ENCODE measurements at places on chromosomes 11 and 22. TPM values are rescaled to one million over a fixed set of nuclear protein-coding genes. Genes with fewer than 3 reads are reported as not detected.

DNA sequence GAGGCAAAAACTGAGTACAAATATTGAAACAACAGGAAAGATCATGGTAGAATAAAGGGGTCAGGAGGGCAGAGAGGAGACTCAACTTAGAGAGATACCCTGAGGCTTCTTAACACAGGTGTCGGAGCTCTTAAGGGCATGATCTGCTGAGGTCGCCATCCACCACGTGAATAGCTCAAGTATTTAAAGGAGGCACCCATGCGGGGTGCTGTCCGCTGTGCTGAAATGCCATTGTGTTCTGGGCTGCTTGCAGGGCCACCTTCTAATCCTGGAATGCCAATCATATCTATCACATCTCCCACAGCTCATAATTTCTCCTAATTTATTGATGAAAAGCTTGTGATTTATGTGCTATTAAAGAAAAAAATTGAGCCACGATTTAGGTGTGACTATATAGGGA is 90.2 kb downstream of the SEZ6L start:
- peak; percentile 40 for DNase-seq
- H3K36me3 ChIP-seq: no peaks in the 10 kb centered on the region
- no peak overlapping the region for H3K27ac ChIP-seq
- H3K27me3 ChIP-seq: peaks cover 13% of the 10 kb centered on the region

DNA sequence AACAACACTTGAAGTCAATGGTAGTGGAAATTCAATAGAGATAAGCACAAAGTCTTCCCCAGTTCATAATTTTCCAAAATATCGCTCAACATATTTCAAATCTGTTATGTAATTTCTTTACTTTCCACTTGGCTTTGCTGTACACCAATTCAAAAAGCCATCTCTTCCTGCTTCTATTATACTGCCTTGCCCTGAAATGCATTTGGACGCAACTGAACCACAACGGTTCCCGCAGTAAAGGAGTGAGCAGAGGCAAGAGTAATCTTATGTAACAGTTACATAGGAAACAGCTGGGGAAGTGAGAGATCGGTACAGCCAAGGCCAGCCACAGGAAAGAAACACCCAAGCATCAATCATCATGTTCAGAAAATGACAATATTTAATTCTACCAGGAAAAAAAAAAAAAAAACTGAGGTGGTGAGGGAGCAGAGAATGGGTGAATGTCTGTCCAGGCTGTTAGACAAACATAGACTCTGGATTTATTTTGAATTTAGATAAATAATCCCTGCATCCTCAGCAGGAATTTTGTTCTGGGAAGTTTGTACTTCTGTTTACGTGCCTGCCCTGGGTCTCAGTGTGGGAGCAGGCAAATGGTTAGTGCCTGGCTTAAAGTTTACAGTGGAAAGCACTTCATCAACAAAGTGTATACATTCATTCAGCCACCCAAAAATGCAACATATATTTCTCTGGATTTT is 392.2 kb downstream of the ETS1 start:
- H3K4me1 ChIP-seq: peaks cover 30% of the 10 kb centered on the region
- DNase-seq: peak; percentile 40
- H3K27ac ChIP-seq: peak overlapping the region; percentile 11
- H3K27me3 ChIP-seq: no peaks in the 10 kb centered on the region
- H3K36me3 ChIP-seq: no peaks in the 10 kb centered on the region
- peak overlapping the region; percentile 39 for H3K4me3 ChIP-seq

DNA sequence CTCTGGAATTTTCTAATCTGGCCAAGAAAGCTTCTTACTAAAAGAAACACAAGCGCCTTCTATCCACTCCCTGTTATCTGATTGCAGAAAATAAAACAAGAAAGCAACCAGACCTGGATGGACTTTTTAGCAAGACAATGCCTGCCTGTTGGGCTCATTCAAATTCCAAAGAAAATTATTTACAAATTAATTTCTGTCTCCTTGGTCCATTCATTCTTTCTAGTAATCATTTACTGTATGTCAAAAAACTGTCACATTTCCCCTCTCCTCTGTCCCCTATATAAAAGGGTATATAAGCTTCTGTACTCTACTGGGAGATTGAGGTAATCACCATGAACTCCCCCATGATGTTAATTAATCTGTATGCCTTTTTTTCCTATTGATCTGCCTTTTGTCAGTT is 279.9 kb downstream of the DLG2 start:
- no peak for DNase-seq
- H3K27ac ChIP-seq: no peak overlapping the region
- H3K4me1 ChIP-seq: no peaks in the 10 kb centered on the region
- H3K27me3 ChIP-seq: no peaks in the 10 kb centered on the region

DNA sequence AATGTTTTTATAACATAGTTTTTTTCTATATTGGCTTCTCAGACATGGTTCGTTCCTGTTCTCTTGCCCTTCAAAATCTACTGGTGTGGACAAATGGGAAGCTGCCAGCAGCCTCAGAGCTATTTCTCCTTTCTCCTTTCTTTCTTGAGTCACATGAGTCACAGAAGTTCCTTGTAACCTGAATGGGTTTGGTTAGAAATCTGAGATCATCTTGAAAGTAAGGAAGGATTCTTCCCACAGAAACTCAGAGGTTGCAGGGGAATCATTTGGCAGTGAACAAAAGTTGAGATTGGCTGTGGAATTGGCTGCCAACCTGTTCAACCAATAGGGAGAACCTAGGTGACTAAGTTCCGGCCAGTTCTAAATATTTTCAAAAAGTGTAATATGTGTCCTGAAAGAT is 12.5 kb downstream of the PLET1 start:
- no peak for DNase-seq
- H3K27ac ChIP-seq: no peak overlapping the region
- H3K36me3 ChIP-seq: peaks cover 7% of the 10 kb centered on the region
- no peaks in the 10 kb centered on the region for H3K4me1 ChIP-seq
- no peak overlapping the region for H3K4me3 ChIP-seq

DNA sequence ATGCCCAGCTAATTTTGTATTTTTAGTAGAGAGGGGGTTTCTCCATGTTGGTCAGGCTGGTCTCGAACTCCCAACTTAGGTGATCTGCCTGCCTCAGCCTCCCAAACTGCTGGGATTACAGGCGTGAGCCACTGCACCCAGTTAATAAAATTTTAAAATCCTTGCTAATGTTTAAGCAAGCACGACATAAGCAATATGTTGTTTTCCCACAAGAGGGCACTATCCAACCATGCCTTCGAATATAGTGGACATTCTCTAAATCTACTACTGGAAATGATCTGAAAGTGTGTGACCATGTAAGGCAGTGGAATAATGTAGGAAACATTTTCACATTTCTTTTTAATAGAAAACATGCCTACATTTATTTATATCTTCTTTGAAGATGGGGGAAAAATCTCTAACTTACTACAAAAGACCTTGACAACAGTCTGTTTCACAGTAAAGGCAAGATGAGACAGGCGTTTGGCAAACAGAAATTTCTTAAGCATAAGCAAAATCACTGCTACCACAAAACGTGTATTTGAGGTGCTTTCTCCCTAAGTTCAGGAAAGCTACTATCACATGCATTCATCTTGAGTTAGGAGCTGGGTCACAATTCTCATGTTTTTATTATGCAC is 38.2 kb downstream of the PITPNB start:
- H3K4me1 ChIP-seq: peaks cover 17% of the 10 kb centered on the region
- no peak overlapping the region for H3K4me3 ChIP-seq
- H3K27ac ChIP-seq: no peak overlapping the region

DNA sequence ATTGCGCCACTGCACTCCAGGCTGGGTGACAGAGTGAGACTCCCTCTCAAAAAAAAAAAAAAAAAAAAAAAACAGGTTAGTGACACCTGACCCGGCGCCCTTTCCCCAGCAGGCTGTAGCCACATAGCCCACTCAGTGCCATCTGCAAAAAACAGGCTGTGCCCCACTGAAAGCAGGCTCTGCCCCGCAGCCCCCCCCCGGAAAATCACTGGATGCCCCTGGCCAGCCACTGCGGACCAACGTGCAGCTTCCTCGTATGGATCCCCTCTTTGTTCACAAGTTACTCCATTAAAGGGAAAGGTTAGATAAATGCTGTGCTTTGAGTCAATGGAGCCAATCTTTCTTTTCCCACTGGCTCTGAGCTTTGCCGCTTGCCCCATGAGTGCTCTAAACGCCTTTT is 660.3 kb downstream of the TBC1D22A start:
- no peak overlapping the region for H3K27ac ChIP-seq
- H3K36me3 ChIP-seq: no peaks in the 10 kb centered on the region

DNA sequence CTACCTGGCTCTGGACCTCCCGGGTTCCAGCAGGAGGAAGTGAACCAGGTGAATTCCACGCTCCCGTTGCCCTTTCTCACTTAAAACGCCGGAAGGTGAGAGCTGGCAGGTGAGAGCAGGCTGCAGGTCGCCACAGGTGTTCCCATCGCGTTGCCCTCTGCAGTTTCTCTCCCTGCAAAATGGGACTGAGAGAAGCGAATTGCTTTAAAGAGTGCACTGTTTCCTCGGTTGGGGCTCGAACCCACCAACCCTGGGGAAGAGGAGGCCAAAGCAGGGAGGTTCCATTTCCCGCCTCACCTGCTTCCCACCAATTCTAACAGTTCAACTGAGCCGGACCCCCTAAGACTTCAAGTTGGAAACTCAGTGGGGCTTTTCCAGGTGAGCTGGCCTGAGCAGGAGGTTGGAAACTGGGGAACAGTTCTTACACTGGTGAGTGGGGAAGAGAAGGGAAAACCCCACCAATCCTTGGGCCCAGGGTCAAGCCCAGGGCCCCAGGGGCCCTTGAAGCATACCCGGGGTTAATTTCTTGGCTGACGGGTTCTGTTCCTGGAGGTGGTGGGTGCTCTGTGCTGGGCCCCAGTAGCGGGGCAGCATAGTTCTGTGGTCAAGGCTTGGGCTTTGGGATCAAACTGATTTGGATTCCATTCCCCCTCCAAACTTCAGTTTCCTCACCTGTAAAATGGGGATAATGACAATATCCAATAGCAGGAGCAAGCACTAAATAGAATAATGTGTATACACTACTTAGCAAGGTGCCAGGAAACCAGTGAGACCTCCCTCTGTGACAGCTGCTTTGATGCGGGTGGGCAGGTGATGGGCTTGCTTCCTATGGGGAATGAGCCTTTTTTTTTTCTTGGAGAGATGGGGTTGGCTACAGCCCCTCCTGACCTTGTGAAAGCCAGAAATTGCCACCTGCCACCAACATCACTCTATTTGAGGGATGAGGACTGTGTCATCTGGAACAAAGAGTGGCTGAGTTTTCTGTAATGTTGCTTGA is 788 bp downstream of the CD82 start:
- H3K4me1 ChIP-seq: peaks cover 51% of the 10 kb centered on the region
- DNase-seq: no peak
- peak overlapping the region; percentile 88 for H3K4me3 ChIP-seq
- no peaks in the 10 kb centered on the region for H3K27me3 ChIP-seq
- H3K27ac ChIP-seq: peak overlapping the region; percentile 83
- H3K36me3 ChIP-seq: peaks cover 13% of the 10 kb centered on the region

GRCh38 chr11:109424901-109425300 is 2.9 kb downstream of the C11orf87 start:
- peaks cover 27% of the 10 kb centered on the region for H3K27me3 ChIP-seq
- H3K4me1 ChIP-seq: no peaks in the 10 kb centered on the region
- no peak overlapping the region for H3K27ac ChIP-seq
- H3K36me3 ChIP-seq: peaks cover 1% of the 10 kb centered on the region
- DNase-seq: peak; percentile 37

DNA sequence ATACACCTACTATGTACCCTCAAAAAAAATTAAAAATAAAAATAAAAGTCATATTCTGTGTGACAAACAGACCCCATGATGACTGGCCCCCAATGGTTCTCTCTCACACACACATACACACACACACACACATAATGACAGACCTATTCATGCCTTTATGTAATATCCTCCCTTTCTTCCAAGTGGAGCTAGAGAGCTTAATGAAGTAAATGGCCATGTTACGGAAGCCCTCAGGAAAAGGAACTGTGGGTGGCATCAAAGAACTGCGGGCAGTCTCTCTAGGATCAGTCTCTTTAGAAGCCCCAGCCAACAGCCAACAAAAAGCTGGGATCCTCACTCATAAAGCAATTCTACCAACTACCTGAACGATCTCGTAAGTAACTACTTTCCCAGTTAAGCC is 125.5 kb downstream of the SIK3 start:
- no peaks in the 10 kb centered on the region for H3K27me3 ChIP-seq
- no peak for DNase-seq
- no peak overlapping the region for H3K4me3 ChIP-seq
- peaks cover 1% of the 10 kb centered on the region for H3K4me1 ChIP-seq
- peaks cover 6% of the 10 kb centered on the region for H3K36me3 ChIP-seq

DNA sequence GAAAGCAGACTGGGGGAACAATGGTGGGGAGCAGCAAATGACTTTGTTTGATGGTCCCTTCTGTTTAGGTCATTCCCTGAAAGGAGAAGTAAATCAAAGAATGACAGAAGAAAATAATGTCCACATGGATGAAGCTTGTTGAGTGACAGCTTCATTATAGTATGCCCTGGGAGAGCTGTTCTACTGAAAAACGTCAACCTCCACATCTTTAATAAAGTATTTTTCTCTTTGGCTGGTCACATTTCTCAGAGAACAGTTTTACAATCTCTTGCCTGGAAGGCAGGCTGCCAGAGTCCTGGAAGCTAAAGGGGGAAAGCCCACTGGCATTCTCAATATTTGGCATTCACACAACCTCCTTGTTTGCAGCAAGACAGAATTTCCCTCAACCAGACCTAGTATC is 287.9 kb downstream of the SWAP70 start:
- no peak overlapping the region for H3K27ac ChIP-seq
- H3K27me3 ChIP-seq: no peaks in the 10 kb centered on the region
- no peak for DNase-seq

- peaks cover 17% of the 10 kb centered on the region for H3K4me1 ChIP-seq
- no peaks in the 10 kb centered on the region for H3K36me3 ChIP-seq
- no peaks in the 10 kb centered on the region for H3K27me3 ChIP-seq
- no peak overlapping the region for H3K4me3 ChIP-seq
- DNase-seq: no peak
- no peak overlapping the region for H3K27ac ChIP-seq
These were observed 4.3 kb downstream of the CBX7 start for GRCh38 chr22:39148026-39148726.

- no peaks in the 10 kb centered on the region for H3K4me1 ChIP-seq
- no peaks in the 10 kb centered on the region for H3K36me3 ChIP-seq
- H3K27ac ChIP-seq: no peak overlapping the region
- no peak overlapping the region for H3K4me3 ChIP-seq
- H3K27me3 ChIP-seq: peaks cover 30% of the 10 kb centered on the region
These were observed 6.9 kb upstream of the SHANK3 start for GRCh38 chr22:50665738-50666137.

- H3K27ac ChIP-seq: no peak overlapping the region
- H3K4me1 ChIP-seq: peaks cover 58% of the 10 kb centered on the region
- no peak overlapping the region for H3K4me3 ChIP-seq
These were observed 42.2 kb downstream of the TMEM123 start for GRCh38 chr11:102410382-102410784.

DNA sequence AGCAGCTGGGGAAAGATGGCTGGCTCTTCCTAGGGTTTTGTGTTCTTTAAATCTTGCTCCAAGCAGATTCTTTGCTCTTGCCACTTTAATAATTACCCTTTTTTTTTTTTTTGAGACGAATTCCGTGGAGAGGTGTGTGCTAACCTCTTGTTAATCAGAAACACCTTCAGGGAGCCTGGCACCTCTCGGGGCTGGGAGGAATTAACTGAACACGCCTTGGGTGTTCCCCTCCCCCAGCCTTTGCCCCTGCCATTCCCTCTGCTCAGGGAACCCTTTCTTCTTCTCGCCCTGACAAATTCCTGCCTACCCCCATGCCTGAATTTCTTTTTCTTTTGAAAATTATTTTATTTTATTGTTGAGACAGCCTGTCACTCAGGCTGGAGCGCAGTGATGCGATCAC is 17.5 kb downstream of the TMPRSS6 start:
- peaks cover 10% of the 10 kb centered on the region for H3K4me1 ChIP-seq
- DNase-seq: no peak
- H3K36me3 ChIP-seq: peaks cover 1% of the 10 kb centered on the region
- H3K27me3 ChIP-seq: no peaks in the 10 kb centered on the region

Gene BLID
- total RNA-seq: not detected

Gene MMP13
- not detected for total RNA-seq

Gene OTOG
- total RNA-seq: not detected

Gene SLC22A25
- total RNA-seq: not detected

Gene CRYBA4
- not detected for total RNA-seq

Gene MDK
- 6.9 TPM for total RNA-seq

Gene HTR3B
- total RNA-seq: not detected

Gene CHRM1
- not detected for total RNA-seq
